Chondrocyte (in vitro differentiated cells): ENCODE measurements at places on chromosomes 6 and 20. TPM values are rescaled to one million over a fixed set of nuclear protein-coding genes. Genes with fewer than 3 reads are reported as not detected.

Gene GHRH
- not detected in 3 replicates for total RNA-seq

Gene RBPJL
- not detected in 3 replicates for total RNA-seq

Gene OXT
- not detected in 3 replicates for total RNA-seq

Gene LGSN
- 1.4 TPM in 2 of 3 replicates, not detected in the other for total RNA-seq

Gene PAQR8
- total RNA-seq = 3.6 to 4.4 TPM (median 3.6 TPM) in 3 replicates

Gene CLPSL2
- total RNA-seq = not detected in 3 replicates

Gene ZNF334
- total RNA-seq = 4.7 to 6.6 TPM (median 4.8 TPM) in 3 replicates
